ENCODE measurements at places on chromosomes 3 and 15.
A peak's percentile ranks its signal among the peaks of the same experiment; 100 is the strongest.

- DNase-seq, result no peak
Measured at GRCh38 chr3:155741101-155741500, 3.8 kb downstream of the PLCH1 start.

DNA sequence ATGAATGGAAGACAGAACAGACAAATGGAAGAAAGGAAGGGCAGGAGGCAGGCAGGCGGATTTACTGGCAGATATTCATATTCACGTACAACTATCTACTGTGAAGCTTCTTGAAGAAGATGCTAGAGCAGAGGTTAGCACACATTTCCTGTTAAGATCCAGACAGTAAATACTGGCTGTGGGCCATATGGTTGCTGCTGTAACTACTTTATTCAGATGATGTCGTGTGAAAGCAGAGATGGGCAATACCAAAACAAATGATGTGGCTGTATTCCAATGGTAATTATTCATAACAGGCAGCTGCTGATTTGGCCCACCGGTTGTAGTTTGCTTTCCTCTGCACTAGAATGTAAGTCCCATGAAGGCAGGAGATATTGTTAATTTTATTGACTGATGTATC, 115.7 kb upstream of the PRTG start:
- DNase-seq, result no peak

DNA sequence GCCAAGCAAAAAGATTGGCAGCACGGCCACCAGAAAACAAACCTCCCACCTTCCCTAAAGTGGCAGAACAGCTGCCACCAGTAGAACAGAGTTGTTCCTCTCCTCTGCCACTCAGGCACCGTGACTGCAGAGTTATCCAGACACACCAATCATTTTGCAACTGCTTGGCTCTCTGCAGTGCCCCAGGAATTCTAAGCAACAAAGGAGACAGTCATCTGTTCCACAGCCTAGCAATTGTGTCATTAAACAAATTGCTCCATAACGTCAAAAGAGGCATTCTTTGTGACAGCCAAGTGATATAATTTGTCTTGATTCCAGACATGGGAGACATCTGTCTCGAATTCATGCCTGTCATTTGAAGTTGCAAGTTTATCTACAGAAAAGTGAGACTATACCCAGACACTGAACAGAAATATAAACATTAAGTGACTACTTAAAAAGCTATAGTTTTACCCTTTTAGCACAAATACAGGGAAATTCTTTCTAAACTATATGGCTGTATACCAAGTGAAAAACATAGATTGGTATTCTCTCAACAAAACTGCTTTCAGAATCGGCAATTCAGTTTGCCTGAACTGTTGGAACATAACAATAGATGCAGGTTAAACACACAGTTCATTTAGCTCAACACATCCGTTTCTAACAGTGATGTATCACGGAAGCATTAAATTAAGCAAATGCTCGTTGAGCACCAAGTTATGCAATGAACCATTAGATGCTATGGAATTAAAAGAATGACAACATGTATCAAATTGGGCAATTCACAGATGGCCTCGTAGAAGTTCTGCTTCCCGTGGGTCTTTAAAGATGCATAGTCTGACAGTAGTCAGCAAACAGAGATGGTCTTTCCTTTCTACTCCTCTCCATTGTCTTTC, 281.3 kb downstream of the FGF12 start:
- peak; percentile 6 for DNase-seq

GRCh38 chr15:88207565-88207964, 49.0 kb downstream of the NTRK3 start:
- no peak for DNase-seq

GRCh38 chr3:66948041-66948440, 50.1 kb upstream of the KBTBD8 start:
- DNase-seq, result no peak

GRCh38 chr15:62021991-62022600, 38.2 kb downstream of the VPS13C start:
- no peak for DNase-seq

- no peak for DNase-seq
Measured at GRCh38 chr3:106728315-106729098, 648.7 kb upstream of the CCDC54 start.
